ENCODE measurements at places on chromosomes 7 and 10.

DNA sequence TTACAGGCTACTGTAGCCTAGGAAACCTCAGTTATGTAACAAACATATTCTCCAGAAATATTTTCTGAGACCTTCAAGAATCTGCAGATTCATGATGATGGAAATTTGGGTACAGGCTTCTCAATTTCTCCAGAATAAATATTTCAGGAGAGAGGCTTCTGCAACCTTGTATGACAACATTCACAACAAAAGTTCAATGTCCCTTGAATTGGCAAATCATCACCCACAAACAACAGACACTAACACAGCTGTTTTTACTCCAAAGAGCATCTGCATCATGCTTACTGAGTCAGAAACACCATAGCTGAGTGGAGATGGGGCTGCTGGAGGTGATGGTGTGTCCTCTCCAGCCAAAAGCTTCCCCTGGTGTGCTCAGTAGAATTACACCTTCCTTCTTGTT, 9.3 kb upstream of the COBL start:
- no peak for DNase-seq

DNA sequence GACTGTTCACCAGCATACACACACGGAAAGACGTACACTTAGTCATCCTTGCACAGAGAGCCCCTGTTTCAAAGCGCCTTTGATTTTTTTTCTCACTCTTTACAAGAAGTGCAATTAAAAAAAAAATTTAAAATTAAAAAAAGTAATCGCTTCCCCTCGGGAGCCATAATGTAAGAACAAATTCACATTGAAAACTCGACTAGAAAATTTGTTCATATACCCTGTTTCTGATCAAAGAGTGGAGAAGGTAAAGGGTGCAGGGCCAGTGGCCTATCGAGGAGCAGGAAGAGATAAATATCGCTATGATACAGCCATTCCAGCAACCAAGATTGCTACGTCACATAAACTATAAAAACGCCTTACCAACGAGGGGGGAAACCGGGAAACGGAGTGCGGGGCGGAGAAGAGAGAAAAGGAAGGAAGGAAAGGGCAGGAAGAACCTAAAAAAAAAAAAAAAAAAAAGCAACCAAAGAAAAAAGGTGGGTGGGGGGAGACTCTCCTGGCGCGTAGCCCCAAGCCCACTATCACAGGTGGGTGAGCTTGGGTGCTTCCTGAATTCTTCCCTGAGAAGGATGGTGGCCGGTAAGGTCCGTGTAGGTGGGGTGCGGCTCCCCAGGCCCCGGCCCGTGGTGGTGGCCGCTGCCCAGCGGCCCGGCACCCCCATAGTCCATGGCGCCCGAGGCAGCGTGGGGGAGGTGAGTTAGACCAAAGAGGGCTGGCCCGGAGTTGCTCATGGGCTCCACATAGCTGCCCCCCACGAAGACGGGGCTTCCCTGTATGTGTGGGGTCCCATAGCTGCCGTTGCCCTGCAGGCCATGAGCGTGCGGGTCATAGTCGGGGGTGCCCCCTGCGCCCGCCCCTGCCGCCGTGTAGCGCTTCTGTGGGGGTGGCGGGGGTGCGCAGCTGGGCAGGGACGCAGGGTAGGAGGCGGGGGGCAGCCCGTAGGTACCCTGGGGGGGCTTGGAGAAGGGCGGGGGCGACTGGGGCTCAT, 5.2 kb upstream of the HOXA2 start:
- DNase-seq, result no peak

DNA sequence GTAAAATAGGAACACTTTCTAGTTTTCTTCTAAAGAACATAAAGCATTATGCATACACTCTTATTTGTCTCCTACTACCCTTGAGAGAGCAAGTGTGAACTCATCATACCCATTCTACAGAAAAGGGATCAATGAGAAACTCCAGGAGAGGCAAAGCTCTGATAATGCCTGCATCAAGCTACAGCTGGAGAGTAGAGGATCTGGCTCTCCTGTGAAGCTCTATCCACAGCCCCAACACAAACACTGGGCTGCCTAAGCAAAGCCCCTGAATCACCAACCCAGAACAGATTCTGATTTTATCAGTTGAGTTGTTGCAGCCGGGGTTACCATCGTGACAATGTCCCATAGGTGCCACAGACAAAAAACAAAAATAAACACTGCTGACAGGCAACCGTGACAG, 74.9 kb downstream of the NUDCD3 start:
- no peak for DNase-seq

DNA sequence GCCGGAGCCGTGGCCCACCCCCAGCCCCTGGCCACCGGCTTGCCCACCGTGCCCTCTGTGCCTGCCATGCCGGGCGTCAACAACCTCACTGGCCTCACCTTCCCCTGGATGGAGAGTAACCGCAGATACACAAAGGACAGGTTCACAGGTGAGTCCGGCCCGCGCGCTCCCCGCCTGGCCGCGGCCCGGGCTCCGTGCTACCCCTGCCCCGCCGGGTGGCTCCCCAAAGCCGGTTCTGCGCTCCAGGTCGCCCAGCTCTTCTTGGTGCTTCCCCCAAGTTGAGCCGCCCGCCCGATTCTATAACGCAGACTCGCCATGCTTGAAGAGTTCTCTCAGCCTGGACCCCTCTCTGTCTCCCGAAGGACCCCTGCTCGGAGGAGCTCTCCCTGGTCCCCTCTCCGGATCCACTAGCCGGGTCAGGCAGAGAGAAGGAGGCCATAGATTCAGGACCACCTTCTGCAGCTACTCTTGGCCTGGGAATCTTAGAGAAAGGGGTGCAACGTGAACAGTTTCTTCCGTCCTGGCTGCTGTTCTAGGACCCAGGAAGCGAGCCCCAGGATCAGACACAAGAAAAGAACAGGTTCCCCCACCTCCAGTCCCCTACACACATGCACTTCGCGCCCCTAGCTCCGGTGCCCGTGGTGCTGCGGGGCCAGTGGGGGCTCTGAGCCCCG, 999 bp downstream of the TLX1 start:
- DNase-seq, result no peak

GRCh38 chr10:77970869-77971803, 44.6 kb upstream of the DLG5 start:
- DNase-seq, result no peak
